SHP77 treated with DMSO at 0.1 percent for 48 hours (cell line): ENCODE measurements at places on chromosomes 3 and 15.

GRCh38 chr3:108387063-108387462 is 90.7 kb downstream of the HHLA2 start:
- no peak for DNase-seq

- no peak for DNase-seq
Observed at GRCh38 chr3:46454209-46454595, 10.5 kb downstream of the LTF start.

GRCh38 chr3:161475905-161476304 is 20.7 kb upstream of the OTOL1 start:
- no peak for DNase-seq

DNA sequence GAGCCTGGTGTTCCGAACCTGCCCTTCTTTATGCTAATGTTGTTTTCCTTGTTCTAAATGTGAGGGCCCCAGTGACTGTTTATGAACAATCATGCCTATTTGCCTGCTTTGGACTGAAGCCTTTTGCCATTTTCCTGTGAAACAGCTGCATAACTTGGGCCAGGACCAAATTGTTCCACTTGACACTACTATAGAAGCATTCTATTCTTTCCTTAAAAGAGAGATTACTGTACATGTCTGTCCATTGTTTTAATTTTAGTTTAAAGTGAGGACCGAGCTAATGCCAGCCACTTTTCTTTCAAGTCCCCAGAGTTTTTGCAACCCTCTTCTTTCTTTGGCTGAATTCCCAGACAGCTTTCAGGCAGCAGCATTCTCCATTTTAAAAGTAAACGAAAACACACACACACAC is 980.3 kb downstream of the CADM2 start:
- DNase-seq, result peak; percentile 22

- DNase-seq, result no peak
Observed at GRCh38 chr3:72169561-72170472, 384.9 kb upstream of the PROK2 start.
